ENCODE measurements at places on chromosomes 5 and 9.
A peak's percentile ranks its signal among the peaks of the same experiment; 100 is the strongest.

DNA sequence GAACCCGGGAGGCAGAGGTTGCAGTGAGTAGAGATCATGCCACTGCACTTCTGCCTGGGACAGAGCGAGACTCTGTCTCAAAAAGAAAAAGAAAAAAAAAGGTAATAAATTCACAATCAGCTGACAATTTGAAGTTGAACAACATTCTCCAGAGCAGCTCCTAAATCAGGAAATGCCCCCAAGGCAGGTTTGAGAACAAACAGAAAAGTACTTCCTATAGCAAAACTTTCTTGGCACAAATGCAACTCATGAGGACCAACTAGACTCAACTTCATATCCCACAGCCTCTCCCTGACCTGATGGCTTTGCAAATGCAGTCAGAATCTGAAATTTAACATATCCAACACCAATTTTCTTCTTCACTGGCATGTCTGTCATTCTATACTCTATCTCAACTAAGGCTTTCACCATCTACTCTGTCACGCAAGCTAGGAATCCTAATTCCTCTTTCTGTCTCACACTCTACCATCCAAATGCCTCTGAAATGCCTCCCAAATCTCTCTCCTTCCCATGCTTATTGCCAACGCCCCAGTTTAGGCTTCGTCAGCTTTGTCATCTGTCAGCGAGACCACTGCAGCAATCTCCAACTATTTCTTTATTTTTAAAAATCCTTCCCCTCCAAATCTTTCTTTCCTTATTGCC, 113.3 kb downstream of the MAPKAP1 start:
- DNase-seq = no peak

DNA sequence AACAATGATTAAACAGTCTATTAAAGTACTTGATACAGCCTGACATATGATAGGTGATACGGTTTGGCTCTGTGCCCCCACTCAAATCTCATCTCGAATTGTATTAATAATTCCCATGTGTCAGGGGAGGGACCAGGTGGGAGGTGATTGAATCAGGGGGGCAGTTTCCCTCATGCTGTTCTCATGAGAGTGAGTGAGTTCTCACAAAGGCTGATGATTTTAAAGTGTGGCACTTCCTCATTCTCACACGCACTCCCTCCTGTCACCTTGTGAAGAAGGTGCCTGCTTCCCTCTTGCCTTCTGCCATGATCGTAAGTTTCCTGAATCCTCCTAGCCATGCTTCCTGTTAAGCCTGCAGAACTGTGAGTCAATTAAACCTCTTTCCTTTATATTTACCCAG, 40.1 kb upstream of the TARS1 start:
- DNase-seq = no peak

- DNase-seq = no peak
Measured at GRCh38 chr5:56616454-56617160, 198.7 kb upstream of the MAP3K1 start.

GRCh38 chr5:176837707-176838115, 27.4 kb downstream of the UNC5A start:
- DNase-seq = peak; percentile 85

GRCh38 chr9:89863837-89864236, 259.0 kb downstream of the GADD45G start:
- no peak for DNase-seq

DNA sequence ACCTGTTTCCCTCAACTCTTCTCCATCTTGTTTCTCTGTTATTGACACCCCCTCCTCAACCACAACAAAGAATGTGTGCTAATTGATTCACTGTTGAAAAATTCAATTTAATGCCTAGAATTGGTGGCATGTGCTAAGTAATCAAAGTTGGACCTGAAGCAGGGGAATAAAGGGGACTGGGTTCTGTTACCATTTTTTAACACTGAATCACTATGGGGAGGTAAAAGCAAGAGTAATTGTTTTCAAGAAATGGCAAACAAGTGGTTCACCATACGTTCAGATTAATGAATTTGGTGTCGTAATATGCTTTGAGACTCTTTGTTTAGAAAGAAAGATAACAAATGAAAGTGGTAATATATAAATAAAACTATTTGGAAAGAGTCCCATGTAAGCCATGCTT, 17.0 kb upstream of the SSBP2 start:
- no peak for DNase-seq

DNA sequence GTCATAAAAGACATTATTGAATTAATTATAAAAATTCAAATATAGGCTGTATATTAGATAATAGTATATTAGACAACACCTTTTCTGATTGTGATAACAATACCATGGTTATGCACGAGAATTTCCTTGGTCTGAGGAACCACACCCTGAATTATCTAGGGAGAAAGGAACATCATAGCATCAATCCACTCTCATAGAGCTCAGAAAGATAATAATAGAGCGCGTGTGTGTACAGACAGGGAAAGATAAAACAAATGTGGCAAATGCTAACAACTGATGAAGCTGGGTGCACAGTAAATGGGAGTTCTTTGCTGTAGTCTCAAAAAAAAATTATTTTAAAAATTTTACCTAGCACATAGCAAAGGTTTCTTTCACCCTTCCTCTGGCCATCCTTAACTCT, 143.5 kb downstream of the CDK5RAP2 start:
- peak; percentile 68 for DNase-seq

DNA sequence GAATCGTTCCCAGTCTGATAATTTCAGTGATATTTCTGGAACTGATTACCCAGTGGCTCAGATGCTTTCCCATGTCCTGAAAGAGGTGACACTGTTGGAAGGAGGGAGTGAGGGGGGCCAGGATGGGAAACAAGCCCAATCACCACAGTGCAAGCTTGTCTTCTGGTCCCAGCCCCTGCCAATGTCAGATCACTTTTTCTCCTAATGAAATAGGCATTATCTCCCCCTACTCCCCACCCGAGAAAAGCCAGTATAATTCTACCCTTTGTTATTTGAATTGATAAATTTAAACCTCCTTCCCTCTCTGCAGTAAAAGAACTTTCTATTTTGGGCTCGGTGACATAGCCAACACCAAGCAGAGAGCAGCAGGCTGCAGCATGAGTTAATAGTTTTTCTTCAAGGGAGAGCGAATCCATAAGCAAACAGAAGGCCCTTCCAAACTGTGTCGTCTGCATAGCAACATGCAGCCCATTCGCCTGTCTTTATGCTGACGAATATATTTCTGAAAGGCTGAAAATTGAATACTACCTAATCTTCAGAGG, 14.6 kb upstream of the PPP2CA start:
- DNase-seq = no peak

- no peak for DNase-seq
Measured at GRCh38 chr5:181204113-181204825, 727 bp downstream of the TRIM7 start.

DNA sequence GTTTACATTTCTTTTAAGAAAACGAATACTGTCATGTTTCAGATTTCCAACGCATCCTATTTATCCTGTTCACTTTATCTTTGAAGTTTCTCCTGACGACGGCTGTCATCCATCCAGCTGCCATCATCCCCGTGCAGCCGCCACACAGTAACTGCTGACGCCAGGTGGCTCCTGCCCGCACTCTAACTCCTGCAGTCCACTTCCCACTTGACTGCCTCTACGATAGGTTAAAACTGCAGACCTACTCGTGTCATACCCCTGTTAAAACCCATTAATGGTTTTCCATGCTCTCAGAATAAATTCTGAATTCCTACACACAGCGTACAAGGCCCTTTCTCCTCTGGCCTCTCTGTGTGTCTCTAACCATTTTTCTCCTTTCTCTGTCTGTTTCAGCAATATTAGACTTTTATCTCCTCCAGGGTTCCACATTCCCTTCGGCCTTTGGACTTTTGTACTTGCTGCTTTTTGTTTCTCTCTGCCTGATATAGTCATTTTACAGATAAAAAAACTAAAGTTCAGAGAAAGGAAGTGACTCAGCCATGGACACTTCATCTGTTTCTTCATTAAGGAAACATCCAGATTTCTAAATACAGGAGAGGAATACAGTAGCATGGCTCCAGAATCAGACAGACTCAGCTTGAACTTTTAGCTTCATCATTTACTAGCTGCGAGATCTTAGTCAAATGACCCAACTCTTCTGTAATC, 84.9 kb downstream of the ADAMTS12 start:
- DNase-seq = no peak

- DNase-seq = no peak
Measured at GRCh38 chr9:118028225-118028624, 324.0 kb downstream of the TLR4 start.

DNA sequence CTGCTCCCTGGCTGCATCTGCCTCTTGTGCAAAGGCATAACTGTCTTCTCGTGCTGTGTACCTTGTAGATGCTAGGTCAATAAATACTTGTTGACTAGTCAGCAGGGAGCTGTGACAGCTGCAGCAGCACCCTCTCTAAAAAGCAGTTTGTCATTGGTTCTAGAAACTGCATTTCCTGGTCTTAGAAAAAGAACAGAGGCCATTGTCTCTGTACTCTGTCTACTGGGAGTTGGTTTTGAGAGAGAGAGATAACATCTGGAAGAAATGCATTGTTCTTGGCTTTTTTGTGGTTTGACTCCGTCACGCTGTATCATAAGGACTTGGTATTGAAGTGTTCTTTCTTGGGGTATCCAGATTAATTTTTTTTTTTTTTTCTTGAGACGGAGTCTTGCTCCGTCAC, 32.3 kb downstream of the SH3GLB2 start:
- DNase-seq = no peak

DNA sequence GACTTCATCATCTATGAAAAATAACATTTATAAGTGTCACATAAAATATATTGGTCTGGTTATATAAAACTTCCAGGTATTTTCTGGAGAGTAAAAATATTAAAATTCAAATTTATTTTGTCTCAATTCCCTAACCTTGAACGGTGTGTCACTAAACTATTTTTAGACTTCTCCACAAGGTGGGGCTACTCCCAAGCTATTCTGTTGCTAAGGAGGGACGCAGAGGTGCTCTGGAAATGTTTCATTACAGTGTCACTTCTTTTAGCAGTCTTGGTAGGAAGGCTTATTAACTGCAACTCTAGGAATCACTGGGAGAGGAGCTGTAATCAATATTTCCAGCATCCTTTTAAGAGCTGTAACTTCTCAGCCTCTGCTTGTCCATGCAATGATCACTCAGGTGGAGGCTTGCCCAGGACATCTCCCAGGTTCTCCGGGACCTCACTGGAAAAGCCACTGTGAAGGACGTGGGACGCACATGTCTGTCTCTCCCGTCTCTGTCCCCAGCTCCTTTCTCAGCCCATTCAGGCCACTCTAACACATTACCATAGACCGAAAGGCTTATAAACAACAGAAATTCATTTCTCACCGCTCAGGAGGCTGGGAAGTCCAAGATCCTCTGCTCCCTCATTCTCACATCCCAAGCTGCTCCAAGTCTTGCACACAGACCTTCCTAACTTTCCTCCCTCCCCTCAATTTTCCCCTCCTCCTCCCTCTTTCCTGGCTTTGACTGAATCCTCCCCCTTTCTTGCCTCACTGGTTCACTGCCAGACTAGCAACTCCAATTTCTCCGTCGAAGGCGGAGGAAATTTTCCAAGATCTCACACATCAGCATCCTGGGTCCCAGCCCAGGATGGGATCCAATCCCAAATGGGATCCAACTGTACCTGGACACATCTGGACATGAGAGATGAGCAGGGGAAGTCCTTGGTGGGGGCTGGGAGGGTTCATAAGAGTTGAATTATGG, 32.7 kb upstream of the DNAH5 start:
- peak; percentile 6 for DNase-seq

DNA sequence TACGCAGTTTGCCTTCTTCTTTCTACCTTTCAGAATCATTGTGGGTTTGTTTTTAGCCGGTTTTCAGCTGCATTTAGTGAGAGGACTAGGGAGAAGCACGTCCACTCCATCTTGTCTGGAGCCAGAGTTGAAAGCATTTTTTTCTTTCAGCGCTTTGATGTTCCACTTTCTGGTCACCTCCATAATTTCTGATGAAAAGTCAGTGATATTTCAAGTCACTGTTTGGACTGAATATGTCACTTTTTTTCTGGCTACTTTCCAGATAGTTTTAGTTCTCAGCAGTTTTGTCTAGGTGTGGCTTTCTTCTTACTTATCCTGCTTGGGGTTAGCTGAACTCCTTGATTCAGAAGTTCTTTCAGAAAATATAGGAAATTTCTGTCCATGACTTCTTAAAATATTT, 123.9 kb upstream of the IER5L start:
- no peak for DNase-seq

DNA sequence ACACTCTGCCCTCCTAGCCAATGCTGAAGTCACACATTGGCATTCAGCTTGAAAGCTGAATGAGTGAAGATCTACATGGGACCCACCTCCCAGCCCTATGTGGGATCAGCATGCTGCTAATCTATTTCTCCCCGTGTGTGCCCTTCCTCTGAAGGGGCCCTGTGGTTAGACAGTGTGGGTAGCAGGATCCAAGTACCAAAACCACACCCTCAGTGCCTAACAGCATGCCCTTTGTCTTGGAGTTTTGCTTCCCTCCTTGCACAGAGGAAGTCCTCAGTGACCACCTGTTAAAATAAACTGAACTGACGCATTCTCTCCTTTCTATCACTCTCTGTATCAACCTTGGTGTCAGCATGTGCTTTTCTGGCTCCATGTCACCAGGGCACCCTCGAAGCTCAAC, 25.0 kb downstream of the SH3TC2 start:
- peak; percentile 89 for DNase-seq

DNA sequence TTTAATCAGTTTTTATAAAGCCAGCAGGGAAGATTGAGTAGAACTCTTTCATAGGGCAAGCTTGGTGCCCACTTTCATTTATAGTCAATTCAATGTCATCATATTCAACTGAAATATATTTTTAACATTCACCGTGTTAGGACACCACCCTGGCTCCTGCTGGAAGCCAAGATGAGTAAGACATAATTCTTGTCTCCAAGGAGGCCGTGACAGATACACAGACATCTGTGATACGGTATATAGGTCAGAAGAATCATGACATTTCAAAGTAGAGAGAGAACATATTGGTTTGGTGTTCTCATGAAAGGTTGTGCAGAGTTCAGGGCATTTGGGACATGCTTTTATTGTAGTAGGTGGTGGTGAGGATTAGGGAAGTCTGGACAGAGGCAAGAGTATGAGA, 120.1 kb downstream of the CMYA5 start:
- no peak for DNase-seq

GRCh38 chr5:26482076-26482809, 556.1 kb downstream of the CDH9 start:
- DNase-seq = no peak

DNA sequence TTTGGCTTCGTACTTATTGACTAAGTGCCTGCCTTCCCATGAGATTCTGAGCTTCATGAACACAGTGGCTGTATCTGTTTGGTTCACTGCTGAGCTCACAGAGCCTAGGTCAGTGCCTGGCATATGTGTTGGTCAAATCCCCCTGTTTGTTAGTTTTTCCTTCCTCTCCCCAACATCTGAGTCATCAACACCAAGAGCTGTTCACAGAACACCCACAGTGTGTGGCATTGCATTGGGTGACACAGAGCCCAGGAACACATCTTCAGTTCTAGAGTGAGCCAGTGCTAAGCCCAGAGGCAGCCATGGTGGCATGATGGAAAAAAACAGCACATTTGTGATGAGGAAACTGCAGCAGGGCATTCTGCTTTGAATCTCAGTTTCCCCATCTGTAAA, 294.6 kb downstream of the SEC61B start:
- DNase-seq = no peak

- no peak for DNase-seq
Measured at GRCh38 chr9:78133751-78134150, 102.1 kb upstream of the CEP78 start.

All from hematopoietic multipotent progenitor cell treated with erythropoietin and hydrocortisone succinate and interleukin-3 and kit ligand, for 8 days (in vitro differentiated cells).